DMS53 (cell line): ENCODE measurements at places on chromosomes 6 and 20.
A peak's percentile ranks its signal among the peaks of the same experiment; 100 is the strongest.

GRCh38 chr6:17730078-17730704 is 23.5 kb upstream of the NUP153 start:
- no peak for DNase-seq

GRCh38 chr6:154165478-154165877 is 126.4 kb downstream of the OPRM1 start:
- no peak for DNase-seq

- DNase-seq, result no peak
Measured at GRCh38 chr6:121201105-121201504, 133.2 kb downstream of the TBC1D32 start.

GRCh38 chr20:34066476-34067090 is 45.5 kb downstream of the EIF2S2 start:
- DNase-seq, result no peak

GRCh38 chr6:38583523-38583922 is 56.2 kb downstream of the BTBD9 start:
- DNase-seq, result no peak

GRCh38 chr6:29696147-29697125 is 15.5 kb upstream of the ZFP57 start:
- DNase-seq, result peak; percentile 74

DNA sequence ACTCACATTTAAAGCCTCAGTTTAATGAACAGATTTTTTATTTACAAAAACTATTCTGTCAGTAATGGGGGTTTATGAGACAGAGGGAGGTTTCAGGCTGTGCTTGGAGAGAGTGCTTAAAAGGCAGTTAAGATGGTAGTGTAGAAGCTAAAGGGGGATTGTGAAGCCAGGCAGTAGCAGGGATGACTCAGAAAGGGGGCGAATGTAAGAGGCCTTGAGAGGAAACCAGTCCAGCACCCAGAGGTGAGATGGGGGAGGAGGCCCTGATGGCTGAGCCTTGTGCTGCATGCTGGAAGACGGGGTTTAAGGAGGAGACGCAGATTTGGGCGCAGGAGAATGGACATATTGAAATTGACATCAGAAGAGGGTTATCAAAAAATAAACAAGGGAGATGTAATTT is 6.6 kb upstream of the SERPINB9 start:
- no peak for DNase-seq

DNA sequence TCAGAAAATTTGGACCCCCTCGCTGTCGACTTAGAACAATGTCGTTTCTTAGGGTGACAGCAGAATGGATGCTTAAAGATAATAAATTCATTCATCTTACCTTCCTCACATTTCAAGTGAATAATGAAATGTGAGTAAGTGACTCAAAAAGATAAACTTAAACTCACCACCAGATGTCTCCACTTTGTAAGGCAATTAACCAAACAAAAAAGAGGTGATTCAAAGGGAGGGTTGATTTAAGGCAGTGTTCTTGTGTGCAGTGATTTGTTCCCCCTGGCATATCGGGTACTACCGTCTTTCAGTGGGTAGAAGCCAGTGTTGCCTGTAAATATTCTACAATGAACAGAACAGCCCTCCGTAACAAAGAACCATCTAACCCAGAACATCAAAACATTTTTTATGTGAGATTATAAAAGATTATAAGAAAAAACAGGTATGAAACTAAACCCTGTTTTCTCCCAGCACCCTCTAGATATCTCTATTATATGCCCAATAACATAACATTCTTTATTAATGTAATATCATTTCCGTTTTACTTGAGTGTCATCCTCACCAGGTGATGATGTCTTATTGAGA is 589.7 kb downstream of the CBLN4 start:
- DNase-seq, result peak; percentile 46

DNA sequence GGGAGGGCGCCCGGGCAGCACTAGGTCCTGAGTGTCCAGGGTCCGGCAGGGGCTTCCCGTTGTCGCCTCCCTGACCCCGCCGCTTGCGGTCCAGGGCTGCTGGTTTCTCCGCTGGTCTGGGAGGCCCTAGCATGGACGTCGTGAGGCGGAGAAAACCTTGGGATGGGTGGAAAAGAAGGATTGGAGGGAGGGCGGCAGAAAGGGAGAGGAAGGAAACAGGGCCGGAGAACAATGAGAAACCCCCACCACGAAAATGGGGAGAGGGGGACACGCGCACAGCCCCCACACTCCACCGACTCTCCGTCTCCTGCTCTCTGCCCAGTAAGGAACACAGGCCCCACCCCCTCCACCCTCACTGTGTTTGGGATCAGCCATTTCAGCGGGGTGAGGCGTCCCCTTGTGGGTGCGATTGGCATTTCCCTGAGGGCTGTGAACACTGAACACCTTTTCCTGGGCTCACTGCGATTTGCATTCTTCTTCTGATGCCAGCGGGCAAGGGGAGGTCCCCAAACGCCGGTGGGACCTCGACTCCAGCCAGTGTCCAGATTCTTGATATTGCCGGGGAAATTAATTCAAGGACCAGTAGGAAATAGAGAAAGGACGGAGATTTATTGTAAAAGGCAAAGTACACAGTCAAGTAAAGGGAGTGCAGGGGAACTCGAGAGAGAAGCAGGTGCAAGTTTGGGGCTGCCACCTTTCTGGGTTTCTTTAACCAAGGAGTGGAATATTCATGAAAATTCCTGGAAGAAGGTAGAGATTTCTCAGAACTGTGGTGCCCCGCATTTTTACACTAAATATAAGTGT is 3.3 kb upstream of the RAET1G start:
- peak; percentile 88 for DNase-seq

DNA sequence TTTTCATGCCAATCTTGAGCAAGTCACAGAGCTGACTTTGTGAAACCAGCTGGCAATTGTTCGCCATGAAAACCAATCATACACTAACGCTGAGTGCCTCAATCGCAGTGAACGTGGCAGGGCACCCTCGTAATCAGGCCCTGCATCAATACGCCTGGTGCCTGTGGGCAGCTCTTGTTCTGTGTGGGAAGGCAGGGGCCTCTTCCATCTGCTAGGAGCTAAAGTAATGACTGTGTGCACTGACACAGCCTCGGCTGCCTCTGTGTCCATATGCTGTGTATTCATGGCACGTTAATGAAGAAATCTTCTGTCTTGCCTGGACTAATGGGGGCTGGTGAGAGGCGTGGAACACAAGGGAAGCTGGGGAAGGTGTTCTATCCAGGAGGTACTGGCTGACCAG is 27.8 kb upstream of the SYNDIG1 start:
- DNase-seq, result no peak
